ENCODE measurements at places on chromosomes 16 and 17.

DNA sequence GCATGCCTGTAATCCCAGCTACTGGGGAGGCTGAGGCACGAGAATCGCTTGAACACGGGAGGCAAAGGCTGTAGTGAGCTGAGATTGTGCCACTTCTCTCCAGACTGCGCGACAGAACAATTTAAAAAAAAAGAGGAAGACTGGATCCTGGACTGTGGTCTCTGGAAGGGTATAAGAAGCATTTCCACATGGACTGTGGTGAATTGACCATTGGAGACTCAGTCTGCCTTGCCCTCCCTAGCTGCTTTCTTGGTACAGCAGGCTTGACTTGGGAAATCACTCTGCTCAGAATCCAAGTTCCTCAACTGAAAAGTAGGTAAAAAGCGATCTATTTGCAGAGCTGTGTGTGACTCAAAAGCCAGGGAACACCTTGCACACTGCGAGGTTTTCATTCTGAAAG is 1.0 kb upstream of the MGRN1 start:
- DNase-seq: no peak

GRCh38 chr16:50121278-50121677 is 31.8 kb upstream of the TENT4B start:
- DNase-seq: no peak

DNA sequence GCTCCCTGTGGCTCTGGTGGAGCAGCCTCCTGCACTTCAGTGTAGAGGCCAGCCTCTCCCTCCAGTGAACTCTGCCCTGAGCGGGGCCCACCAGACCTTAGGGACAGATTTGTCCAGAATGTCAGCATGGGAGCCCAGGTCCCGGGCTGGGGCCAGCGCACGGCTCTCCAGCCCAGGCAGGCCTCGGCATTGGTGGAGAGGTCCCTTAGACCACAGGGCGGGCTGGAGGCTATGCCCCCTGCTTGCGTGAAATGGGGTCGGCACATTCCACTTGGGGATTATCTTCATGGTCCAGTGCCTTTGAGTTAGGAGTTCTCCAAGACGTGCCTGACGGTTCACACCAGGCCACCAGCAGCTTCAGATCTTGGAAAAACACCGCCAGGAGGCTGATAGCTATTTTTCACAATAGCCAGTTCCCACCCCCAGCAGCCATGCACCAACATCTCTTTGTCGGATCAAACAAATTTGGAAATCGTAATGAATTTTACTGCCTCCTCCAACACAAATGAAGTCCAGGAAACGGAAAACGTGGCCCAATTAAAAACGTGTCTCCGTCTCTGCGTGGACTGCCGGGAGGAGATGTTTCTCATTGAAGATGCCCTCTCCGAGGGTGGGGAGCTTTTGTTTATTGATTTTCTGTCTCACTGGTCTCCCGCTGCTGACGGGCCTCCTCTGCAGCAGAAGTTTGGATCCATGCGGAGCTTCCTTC is 110.0 kb upstream of the CIBAR2 start:
- no peak for DNase-seq

DNA sequence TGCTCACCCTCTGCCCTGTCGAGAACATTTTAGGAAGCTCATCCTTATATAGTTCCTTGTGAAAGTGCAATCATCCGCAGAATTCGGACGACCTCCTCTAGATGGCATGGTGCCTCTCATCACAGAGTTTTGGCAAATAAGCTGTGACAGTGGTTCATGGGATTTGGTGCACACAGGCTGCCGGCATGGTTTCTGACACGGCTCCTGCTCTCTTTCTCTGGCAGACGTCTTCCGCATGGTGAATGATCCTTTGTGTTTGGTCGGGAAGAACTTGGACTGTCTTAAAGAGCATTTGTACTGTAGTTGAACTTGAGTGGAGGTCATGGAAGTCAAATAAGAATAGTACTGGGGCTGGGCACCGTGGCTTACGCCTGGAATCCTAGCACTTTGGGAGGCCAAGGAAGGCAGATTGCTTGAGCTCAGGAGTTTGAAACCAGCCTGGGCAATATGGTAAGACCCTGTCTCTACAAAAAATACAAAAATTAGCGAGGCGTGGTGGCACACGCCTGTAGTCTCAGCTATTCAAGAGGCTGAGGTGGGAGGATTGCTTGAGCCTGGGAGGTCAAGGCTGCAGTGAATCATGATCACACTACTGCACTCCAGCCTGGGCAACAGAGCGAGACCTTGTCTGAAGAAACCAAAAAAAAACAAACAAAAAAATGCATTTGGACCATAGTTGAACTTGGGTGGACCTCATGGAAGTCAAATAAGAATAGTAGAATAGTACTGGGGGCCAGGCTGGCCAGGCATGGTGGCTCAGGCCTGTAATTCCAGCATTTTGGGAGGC is 34.7 kb upstream of the NAT9 start:
- DNase-seq: no peak

GRCh38 chr16:83475108-83475507 is 332.7 kb upstream of the HSBP1 start:
- DNase-seq: no peak

DNA sequence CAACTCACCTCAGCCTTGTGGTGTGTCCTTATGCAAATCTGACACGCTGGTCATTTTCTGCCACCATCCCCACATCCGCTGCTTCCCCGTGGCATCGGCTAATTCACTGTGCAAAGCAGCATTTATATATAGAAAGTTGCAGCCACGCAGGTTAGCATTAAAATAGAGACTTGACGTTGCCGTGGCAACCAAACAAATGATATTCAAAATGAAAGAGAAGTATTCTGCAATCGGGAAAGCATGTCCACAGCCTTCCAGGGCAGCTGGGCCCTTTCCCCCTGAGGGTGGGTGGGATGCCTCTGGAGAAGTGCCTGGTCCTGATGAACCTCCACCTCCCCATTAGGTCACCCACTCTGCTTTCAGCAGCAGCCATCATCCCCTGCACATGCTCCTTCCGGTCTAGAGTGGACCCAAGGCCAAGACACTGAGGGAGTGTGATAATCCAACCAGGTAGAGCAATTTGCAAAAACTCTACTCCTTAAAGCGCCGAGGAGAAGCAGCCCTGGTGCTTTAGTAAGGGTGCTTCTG is 138.7 kb downstream of the GAS7 start:
- DNase-seq: no peak

- no peak for DNase-seq
Measured at GRCh38 chr17:49146620-49147306, 14.2 kb downstream of the B4GALNT2 start.

DNA sequence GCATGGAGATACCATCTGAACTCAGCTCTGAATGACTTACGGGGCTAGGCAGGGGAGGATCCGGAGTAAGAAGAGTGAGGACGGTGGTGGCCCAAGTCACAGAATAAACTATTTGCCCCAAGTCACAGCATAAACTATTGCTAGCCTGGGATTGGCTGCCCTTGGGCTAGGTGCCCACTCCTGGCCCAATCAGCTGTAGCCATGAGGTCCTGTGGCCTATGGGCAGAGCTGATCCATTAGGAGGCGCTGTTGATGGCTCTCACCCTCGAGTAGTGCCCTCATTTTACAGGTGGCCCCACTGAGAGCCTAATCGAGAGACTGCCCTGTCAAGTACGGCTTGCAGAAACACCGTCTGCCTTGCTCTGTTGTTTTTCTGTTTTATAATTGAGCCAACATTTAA is 62.3 kb upstream of the ZNF423 start:
- DNase-seq: no peak

DNA sequence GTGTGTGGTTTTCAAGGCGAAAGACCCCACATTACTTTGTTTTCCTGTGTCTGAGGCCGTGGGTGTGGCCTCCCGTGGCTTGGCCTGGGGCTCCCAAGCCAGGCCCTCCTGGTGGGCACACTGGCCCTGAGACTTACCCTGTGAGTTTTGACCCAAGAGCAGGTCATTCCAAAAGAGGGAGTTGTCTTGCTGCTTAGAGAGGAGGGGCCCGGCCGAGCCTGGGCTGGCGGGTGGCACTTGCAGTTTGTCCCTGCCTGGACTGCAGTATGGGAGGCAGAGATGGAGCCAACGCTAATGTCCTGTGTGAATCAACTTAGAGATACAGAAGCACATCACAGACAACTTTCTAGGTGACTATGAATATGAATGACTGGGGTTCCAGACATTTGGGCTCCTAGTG is 22.7 kb downstream of the PLEKHG4 start:
- DNase-seq: no peak

DNA sequence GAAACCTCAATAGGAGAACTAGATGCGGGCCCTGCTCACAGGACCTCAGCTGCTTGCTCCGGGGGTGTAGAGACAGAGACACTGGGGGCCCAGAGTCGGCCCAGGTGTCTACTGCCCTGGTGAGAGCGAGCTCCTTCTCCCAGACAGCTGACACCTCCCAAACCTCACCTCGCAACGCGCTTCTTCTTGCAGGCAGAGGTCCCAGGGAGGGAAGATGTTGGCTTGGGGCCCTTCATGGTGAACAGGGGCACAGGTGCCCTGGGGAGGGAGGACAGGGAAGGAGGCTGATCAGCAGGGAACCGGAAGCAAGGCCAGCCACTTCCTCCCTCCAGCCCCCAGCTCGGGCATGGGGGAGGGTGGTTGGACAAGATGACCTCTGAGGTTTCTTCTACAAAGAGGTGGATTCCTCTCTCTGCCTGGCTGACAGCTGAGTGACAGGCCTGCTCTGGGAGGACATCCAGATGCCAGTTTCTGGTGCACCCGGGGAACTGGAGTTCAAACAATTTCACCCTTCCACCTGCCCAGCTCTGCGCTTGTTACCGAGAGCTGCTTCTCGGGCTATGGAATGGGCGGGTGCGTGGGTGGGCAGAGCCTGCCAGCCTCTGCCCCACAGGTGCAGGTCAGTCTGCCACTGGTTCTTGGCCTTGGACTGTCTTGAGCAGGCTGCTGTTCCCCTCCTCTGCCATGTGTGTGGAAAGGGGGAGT is 11.7 kb upstream of the GFAP start:
- no peak for DNase-seq

DNA sequence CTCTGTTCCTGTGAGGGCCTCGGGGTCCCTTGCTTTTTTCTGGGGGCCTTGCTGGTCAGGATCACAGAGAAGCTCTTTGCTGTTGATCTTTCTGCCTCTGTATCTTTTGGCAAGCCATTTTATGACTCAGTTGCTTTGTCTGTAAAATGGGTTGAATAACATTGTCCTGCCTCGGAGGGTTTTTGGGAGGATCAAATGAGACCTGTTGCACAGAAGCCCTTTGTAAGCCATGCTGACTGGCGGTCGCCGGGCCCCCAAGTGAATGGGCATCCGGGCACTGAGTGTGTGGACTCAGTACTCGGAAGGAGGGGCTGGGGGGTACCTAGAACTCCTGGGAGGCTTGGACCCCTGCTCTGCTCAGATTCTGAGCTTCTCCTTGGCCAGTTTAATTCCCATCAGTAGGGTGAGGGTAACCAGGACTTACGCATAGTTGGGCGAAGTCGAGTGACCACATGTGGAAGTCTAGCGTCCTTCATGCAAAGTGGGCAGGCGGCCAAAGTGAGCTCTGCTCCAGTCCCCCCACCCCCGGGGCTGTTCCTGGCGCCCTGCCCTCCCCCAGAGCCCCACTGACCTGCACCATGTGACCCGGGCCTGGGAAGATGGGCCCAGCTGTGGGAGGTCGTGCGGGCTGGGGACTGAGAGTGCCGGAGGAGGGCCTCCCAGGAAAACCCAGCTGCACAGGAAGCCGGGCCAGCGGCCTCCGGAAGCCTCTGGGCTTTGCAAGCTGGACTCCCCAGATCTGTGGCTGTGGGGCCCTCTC is 284.0 kb downstream of the SEC14L1 start:
- DNase-seq: no peak

GRCh38 chr17:1645207-1646171 is at the start of gene SCARF1:
Gene SCARF1 (minus strand): TSS chr17:1645732. CDS start chr17:1645697, 35 bp downstream.
- DNase-seq: no peak

DNA sequence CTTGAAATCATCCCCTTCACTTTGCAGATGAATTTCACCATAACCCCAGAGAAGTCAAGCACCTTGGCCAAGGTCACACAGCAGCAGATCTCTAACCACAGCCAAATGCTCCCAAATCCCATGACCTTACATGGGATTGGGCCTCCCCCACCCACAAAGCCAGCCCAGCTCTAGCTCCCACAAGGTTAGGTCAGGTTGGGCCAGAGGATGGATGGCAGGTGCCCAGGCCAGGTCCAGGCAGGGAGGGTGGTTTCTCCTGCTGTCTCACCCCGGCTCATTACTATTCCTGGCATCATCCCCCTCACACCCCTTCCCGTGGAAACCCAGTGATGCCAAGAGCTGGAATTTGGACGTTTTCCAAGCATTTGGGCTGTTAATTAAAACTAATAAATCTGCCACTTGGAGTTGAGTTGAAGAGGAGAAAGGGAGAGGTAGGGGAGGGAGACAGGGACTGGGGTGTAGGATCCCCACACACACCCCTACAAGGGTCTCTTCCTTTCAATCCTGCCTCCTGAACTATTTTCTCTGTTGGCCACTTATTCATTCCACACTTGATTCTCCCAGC is 181.6 kb downstream of the TMEM132E start:
- no peak for DNase-seq

DNA sequence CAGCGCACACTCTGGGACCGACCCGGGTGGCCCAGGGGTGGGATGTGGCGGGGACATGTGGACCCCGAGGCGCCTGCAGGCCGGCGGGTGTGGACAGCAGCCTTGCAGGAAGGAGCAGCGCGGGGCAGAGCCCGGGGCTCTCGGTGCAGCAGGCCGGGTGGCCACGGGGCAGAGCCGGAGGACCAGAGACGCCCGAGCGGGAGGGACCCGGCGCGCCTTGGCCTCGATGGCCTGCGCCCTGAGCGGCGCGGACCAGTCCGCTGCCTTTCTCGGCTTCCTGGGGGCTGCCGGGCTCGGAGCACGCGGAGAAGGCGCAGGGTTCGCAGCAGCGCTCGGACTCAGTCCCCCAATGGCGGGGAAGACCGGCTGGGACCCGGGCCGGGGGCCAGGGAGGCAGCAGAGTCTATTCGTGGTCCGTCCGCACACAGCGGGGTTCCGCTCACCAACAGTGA is 43.4 kb downstream of the OSBPL7 start:
- DNase-seq: no peak

GRCh38 chr16:81852347-81852746 is 73.3 kb downstream of the PLCG2 start:
- DNase-seq: no peak

- no peak for DNase-seq
Measured at GRCh38 chr16:47888142-47888541, 267.7 kb downstream of the ABCC12 start.

GRCh38 chr17:40720899-40721298 is 17.3 kb upstream of the KRT24 start:
- no peak for DNase-seq

DNA sequence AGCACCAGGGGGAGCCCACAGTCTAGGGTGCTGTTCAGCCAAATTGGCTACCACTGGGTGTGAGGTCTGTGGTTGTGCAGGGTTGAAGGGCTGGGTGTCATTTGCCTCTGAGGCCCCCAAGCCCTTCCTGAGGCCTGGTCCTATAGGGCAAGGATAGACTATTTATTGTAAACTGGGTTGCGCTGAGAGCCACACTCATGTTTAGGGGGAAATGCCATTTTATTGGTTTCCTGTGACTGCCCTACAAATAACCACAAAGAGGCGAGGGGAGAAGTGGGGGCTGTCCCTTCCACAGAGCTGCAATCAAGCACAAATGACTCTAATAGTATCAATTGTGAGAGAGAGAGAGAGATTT is 3.6 kb upstream of the ZCCHC14 start:
- DNase-seq: no peak

GRCh38 chr17:48586355-48587258 is 3.4 kb downstream of the HOXB3 start:
- no peak for DNase-seq
